ENCODE measurements at places on chromosomes 1 and 21.

DNA sequence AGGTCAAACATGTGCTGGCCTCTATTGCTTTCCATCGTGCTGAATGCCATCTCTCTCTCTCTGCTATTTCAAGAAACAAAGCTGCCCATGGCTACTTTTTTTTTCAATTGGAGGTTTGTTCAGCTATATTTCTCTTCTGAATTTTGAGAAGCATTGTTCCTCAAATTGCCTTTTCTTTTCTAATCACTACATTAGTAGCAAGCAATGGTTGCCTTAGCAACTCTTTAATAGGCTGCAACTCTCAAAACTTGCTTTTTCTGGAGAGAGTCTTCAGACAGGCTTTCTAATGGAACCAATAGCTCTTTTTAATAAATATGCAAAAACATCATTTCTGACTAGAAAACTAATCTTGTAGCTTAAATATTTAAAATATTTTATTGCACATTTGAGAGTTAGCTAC is 439.0 kb downstream of the LRRIQ3 start:
- no peak for DNase-seq

GRCh38 chr1:187433598-187433997 is 604.8 kb downstream of the PLA2G4A start:
- no peak for DNase-seq

GRCh38 chr1:44576456-44577150 is 97.7 kb downstream of the TMEM53 start:
- DNase-seq: no peak

GRCh38 chr1:70892930-70893329 is 154.7 kb downstream of the PTGER3 start:
- no peak for DNase-seq

DNA sequence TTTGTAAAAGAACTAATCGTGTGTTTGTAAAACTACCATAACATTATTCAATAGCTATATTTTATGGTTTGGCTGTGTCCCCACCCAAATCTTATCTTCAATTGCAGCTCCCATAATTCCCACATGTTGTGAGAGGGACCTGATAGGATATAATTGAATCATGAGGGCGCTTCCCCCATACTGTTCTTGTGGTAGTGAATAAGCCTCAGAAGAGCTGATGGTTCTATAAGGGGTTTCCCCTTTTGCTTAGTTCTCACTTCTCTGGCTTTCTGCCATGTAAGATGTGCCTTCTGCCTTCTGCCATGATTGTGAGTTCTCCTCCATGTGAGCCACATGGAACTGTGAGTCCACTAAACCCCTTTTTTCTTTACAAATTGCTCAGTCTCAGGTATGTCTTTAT is 1372.3 kb downstream of the AMY1C start:
- DNase-seq: no peak

- DNase-seq: no peak
Measured at GRCh38 chr21:44477712-44478111, 22.4 kb downstream of the LRRC3 start.

GRCh38 chr1:27405074-27405473 is 12.7 kb downstream of the GPR3 start:
- DNase-seq: no peak

- DNase-seq: no peak
Measured at GRCh38 chr21:45970674-45971615, 10.6 kb upstream of the COL6A1 start.
